A549 treated with CORT108297 at 1 μM for 4 hours (cell line): ENCODE measurements at places on chromosomes 11 and 22. TPM values are rescaled to one million over a fixed set of nuclear protein-coding genes. Genes with fewer than 3 reads are reported as not detected.

HOATZ gene
- total RNA-seq, result not detected in 5 replicates

SHANK2 gene
- 6.5 to 8.8 TPM (median 7.7 TPM) in 5 replicates for total RNA-seq

MS4A7 gene
- total RNA-seq, result not detected in 5 replicates

INS gene
- not detected in 5 replicates for total RNA-seq

ANGPTL5 gene
- 0.05 TPM in 2 of 5 replicates, not detected in the others for total RNA-seq

SLC22A6 gene
- not detected in 5 replicates for total RNA-seq

TRIM48 gene
- total RNA-seq, result not detected in 5 replicates

IGLL1 gene
- not detected in 5 replicates for total RNA-seq

NAV2 gene
- total RNA-seq, result 15.6 to 25.7 TPM (median 20.8 TPM) in 5 replicates

LDHAL6A gene
- total RNA-seq, result not detected in 5 replicates

RFPL2 gene
- 0.07 to 0.21 TPM (median 0.11 TPM) in 5 replicates for total RNA-seq

SMIM35 gene
- not detected in 5 replicates for total RNA-seq

SCO2 gene
- total RNA-seq, result 2.7 to 9.9 TPM (median 5.5 TPM) in 5 replicates

APOL3 gene
- 0.07 to 0.10 TPM in 2 of 5 replicates, not detected in the others for total RNA-seq

MOV10L1 gene
- total RNA-seq, result not detected in 5 replicates

SOX6 gene
- 0.01 to 0.14 TPM (median 0.01 TPM) in 3 of 5 replicates, not detected in the others for total RNA-seq

MS4A6A gene
- not detected in 5 replicates for total RNA-seq

MOGAT2 gene
- total RNA-seq, result not detected in 5 replicates

INPP5J gene
- total RNA-seq, result 0.50 to 0.78 TPM (median 0.72 TPM) in 5 replicates

USP47 gene
- 24.3 to 40.6 TPM (median 26.9 TPM) in 5 replicates for total RNA-seq

TMEM191C gene
- 0.65 to 2.0 TPM (median 1.4 TPM) in 5 replicates for total RNA-seq

TP53AIP1 gene
- total RNA-seq, result 0.07 to 0.09 TPM (median 0.08 TPM) in 3 of 5 replicates, not detected in the others

MS4A3 gene
- total RNA-seq, result not detected in 5 replicates

RDX gene
- 76.1 to 140 TPM (median 118 TPM) in 5 replicates for total RNA-seq

APOL6 gene
- 1.5 to 2.2 TPM (median 1.8 TPM) in 5 replicates for total RNA-seq

MRGPRX2 gene
- total RNA-seq, result not detected in 5 replicates

RTN4R gene
- 5.8 to 13.3 TPM (median 11.6 TPM) in 5 replicates for total RNA-seq

PRMT3 gene
- 27.1 to 37.4 TPM (median 30.5 TPM) in 5 replicates for total RNA-seq

DCUN1D5 gene
- 61.8 to 70.2 TPM (median 66.7 TPM) in 5 replicates for total RNA-seq

MFRP gene
- total RNA-seq, result not detected in 5 replicates

F2 gene
- 2.0 to 3.2 TPM (median 2.4 TPM) in 5 replicates for total RNA-seq

TBX1 gene
- 3.0 to 5.2 TPM (median 5.0 TPM) in 5 replicates for total RNA-seq

TRIM21 gene
- 20.9 to 22.6 TPM (median 21.9 TPM) in 5 replicates for total RNA-seq

KRTAP5-9 gene
- total RNA-seq, result 0.10 TPM in 1 of 5 replicates, not detected in the others

OR10G4 gene
- not detected in 5 replicates for total RNA-seq

CECR2 gene
- total RNA-seq, result 0.06 to 0.12 TPM (median 0.09 TPM) in 5 replicates

OR10A2 gene
- total RNA-seq, result not detected in 5 replicates

CALCA gene
- total RNA-seq, result 0.14 TPM in 1 of 5 replicates, not detected in the others
